ENCODE measurements at places on chromosomes 2 and 18.

DNA sequence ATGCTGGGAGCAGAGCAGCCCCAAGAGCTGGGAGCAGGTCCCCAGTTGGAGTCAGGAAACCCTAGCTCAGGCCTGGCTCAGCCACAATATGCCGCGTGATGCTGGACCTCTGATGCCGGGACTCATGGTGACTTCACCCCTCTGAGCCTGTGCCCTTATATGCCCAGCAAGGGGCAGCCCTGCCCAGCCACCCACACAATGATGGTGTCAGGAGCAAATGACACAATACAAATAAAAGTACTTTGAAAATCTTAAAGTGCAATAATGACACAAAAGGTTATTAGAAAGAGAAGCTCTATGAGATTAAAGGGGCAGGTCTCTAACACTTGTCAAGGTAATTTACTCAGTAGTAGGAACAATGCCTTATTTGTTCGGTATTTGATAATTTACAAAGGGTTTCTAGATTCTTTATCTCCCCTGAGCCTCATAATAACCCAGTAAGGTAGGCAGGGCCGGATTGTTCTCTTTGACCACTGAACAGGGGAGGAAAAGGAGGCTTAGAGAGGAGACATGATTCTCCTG is 18.3 kb upstream of the KIF3C start:
- DNase-seq = no peak

DNA sequence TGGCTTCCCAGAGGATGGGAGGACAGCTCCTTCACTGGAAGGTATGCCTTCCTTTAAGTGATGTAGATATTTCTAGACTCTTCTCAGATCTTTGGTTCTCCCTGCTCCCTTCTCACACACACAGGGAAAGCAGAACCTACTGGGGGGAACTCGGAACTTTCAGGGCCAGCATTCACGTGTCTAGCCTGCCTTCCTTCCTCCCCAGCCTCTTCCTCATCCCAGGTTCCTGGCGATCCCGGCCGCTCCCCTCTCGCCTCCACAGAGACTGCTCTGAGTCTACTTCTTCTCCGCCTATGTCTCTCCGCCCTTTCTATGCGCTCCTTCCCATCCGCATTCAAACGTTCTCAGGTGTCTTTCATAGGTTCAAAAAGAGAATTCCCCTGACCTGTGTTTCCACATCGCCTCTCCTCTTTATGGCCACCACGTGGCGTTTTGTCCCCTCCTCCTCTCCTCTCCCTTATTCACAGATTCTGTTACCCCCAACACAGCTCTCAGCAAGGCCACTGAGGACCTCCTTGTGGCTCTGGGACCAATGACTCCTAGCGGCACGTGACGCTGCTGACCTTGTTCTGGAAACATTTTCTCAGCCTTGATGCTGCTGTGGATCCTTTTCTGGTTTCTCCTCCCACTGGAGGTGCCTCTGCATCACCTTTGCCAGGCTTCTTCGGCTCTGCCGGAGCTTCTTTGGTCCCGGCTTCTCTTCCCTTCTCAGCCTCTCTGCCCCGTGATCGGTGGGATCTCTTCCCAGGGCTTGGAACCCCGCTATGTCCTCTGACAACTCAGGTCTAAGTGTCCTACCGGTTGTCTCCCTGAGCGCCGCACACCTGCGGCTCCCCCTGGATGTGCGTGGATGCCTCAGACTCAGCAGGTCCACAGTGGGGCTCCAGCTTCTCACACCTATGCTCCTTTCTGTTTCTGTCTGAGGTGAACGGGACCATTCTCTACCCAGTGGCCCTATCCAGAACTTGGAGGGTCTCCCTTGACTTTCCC is 77.5 kb downstream of the VAPA start:
- DNase-seq = no peak

- no peak for DNase-seq
These were observed 109.0 kb downstream of the SETBP1 start for GRCh38 chr18:44789710-44790109.

DNA sequence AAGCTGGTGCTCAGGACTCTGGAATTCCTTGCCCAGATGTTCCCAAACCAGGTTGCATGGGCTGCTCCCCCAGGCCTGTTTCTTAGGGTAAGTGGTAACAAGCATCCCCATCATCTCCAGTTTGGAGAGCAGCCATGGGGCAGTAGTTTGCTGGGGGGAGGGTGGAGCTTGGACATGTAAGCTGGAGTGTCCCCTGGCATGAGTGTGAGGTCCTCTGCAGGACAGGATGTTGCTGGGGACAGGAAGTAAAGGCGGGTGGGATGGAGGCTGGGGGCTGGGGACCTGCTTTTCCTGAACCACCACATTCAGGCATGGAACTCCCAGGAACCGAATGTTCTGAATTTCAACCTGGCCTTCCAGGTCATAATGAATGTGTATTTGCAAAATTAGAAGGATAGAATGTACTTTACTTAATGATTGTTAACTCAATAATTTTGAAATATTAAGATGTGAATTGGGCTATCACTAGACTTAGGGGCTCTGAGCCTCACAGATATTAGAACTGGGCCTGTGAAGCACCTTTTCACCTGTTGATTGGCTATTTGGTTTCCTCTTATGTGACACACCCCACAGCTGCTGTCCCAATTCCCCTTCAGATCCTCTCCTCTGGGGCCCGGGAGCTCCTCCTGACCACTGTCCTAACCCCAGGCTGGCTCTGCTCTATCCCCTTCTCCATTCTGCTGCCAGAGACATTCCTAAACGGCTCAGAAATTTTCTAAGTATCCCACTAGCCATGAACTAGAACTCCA is 66.4 kb upstream of the EPAS1 start:
- DNase-seq = no peak

- no peak for DNase-seq
These were observed 134.1 kb downstream of the KCNH7 start for GRCh38 chr2:162704496-162704895.

- no peak for DNase-seq
These were observed 6.6 kb upstream of the CCDC195 start for GRCh38 chr2:224722770-224723169.

- no peak for DNase-seq
These were observed 210.9 kb downstream of the L3MBTL4 start for GRCh38 chr18:6203791-6204190.

DNA sequence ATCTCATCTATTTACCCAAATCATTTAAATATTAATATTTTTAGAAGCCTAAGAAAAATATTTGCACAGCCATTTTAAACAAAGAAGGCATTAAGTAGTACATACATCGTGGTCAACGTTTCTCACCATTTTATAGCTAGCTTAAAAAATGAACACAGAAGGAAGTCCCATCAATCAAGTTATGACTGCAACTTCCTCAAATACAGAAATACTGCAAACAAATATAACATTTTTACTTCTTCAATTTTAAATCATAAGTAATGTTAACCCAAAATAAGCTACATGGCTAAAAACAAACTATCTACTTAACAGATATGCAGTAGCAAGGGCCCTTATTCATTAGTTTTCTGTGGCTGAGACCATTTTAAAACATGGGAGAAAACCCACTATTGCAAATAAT is 30.6 kb downstream of the ITSN2 start:
- no peak for DNase-seq

DNA sequence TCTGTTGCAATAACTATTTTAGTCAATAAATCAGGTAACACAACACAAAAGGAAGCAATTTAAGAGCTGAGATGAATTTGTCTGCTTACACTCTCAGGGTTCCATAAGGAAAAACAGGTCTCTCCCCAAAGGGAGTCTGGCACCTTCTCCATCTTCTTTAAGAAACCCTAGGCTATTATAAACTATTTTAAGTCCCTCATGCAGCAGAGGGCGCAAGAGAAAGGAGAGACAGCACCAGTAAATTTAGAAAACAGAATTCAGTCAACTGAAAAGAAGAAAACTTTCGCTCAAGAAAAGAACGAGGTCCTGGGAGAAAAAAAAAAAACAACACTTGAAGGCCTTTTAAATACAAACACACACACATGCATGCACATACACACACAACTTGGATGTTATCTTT is 19.1 kb downstream of the SULT1C4 start:
- no peak for DNase-seq

DNA sequence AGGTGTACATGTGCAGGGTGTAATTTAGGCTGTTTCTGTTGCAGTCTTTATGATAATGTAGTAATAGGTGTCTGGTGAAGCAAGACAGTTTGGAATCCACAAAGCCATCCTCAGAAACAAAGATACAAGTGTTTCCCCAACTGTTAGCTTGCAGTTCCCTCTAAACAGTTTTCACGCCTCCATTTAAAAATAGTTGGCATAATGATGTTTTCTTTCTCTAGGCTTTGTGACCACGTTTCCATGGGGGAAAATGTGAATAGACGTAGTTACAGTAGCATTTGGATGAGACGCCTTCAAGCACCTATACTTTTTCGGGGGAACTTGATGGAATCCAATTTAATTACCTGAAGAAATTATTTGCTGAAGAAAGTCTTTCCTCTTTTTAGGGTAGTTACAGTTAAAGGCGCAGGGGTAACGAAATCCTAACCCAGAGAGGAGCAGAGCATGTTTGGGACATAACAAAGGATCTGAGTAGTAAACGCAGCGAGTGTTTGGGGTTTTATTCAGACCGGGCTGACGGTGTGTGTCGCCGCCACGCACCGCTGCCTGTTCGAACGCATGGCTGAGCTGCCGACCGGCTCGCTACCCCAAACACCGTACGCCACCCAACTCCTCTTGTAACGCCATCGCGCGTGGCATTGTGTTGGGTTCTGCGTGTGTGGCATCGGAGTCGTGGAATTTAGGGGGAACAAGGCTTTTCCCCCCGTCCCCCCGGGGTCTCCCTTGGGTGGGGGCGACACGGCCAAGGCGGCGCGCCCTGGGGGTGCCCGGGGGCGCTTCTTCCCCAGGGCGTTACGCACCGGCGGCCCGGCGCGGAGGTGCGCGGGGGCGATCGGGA is 681 bp upstream of the NRP2 start:
- DNase-seq = no peak

DNA sequence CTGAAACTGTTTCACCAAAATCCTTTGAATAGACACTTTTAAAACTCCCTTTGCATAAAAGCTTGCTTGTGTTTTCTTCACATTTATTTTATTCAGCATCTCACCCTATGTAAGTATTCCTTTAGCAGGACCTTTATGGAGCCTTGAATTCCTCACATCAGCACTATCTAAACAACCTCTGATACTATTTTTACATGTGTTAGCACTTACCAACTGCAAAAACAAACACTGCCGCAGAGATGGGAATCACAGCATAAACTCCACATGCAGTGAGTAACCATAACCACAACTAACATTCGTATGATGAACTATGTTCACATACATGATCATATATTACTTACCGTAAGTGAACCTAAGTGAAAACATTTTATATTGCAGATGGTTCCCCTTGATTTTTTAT is 15.4 kb downstream of the FBXO15 start:
- no peak for DNase-seq

DNA sequence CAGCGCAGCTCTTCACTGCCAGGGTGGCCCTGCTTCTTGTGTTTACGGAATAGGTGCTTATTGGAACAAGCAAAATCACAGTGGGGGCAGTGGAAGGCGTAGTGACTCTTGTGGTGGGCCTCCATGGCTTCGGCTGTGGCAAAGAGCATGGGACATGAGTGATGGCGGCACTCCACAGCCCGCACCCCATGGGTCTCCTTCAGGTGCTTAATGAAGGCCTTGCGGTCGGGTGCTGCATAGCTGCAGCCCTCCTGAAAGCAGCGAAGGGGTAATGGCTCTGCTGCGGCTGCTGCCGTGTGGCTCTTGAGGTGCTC is 10.7 kb downstream of the ZNF142 start:
- no peak for DNase-seq

- DNase-seq = no peak
These were observed 10.2 kb downstream of the BOK start for GRCh38 chr2:241568726-241569125.

- DNase-seq = no peak
These were observed 160.1 kb downstream of the GFPT1 start for GRCh38 chr2:69226903-69227302.

GRCh38 chr2:215171151-215171550 is 32.7 kb upstream of the ABCA12 start:
- DNase-seq = no peak

DNA sequence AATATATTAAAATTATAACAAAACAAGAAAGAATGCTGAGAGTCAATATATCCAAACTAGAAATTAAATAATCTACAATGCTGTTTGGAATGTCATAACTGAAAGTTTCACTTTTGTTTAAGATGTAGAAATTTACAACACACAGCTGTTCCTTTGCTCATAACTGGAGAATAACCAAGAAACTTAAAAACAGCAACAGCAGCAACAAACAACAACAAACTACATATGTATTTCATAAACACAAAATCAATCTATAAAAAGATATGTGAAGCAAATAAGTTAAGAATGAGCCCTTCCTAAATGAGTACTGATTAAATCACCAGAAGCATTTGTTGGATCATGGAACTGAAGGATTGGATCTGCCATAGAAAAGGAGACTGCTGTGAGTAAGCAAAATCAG is 456.5 kb upstream of the ZNF804A start:
- no peak for DNase-seq

DNA sequence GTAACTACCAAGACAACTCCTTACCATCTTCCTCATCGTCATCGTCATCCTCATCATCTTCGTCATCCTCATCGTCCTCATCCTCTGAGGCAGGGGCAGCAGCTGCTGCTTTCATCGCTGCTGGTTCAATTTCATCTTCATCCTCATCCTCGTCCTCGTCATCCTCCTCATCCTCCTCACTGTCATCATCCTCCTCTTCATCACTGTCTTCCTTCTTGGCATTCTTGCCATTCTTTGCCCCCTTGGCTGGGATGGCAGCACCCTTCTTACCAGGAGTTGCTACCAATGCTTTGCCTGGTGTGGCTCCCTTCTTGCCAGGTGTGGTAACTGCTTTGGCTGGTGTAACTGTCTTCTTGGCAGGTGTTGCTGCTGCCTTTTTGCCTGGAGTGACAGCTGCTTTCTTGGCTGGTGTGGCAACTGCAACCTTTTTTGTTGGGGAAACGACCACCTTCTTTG is 2.7 kb downstream of the NCL start:
- no peak for DNase-seq

DNA sequence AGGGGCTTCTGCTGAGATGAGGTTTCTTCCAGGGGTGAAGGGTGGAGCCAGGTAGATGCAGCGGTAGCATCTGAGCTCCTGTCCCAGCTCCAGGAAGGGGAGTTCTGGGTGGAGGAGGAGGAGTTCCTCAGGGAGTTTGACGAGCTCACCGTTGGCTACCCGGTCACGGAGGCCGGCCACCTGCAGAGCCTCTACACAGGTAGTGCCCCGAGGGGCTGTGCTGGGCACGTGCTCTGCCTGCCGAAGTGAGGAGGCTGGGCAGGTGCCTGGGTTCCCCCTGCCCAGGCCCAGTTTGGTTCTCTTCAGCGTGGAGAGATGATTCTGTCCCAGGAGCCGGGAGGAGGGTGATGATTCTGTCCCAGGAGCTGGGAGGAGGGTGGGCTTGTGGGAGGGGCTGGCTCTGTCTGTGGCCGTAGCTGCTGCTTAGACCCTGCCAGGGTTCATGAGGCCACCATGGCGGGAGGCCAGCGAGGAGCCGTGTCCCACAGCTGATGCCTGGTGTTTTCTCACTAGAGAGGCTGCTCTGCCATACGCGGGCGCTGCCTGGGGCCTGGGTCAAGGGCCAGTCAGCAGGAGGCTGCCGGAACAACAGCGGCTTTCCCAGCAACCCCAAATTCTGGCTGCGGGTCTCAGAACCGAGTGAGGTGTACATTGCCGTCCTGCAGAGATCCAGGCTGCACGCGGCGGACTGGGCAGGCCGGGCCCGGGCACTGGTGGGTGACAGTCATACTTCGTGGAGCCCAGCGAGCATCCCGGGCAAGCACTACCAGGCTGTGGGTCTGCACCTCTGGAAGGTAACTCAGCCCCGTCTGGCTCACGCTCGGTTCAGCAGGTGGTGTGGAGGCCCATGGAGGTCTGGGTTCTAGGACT is 8.2 kb downstream of the CAPN10 start:
- no peak for DNase-seq

GRCh38 chr2:12321886-12322285 is 394.9 kb upstream of the TRIB2 start:
- DNase-seq = no peak
